ENCODE measurements at places on chromosomes 6 and 20.

- no peak for DNase-seq
These were observed 107.5 kb upstream of the PRSS16 start for GRCh38 chr6:27139756-27140579.

GRCh38 chr6:102813489-102814275, 1420.2 kb downstream of the GRIK2 start:
- no peak for DNase-seq

- DNase-seq: no peak
These were observed 1.1 kb upstream of the SRSF12 start for GRCh38 chr6:89118931-89119330.

- no peak for DNase-seq
These were observed 347.5 kb downstream of the MAFB start for GRCh38 chr20:40341561-40341960.

DNA sequence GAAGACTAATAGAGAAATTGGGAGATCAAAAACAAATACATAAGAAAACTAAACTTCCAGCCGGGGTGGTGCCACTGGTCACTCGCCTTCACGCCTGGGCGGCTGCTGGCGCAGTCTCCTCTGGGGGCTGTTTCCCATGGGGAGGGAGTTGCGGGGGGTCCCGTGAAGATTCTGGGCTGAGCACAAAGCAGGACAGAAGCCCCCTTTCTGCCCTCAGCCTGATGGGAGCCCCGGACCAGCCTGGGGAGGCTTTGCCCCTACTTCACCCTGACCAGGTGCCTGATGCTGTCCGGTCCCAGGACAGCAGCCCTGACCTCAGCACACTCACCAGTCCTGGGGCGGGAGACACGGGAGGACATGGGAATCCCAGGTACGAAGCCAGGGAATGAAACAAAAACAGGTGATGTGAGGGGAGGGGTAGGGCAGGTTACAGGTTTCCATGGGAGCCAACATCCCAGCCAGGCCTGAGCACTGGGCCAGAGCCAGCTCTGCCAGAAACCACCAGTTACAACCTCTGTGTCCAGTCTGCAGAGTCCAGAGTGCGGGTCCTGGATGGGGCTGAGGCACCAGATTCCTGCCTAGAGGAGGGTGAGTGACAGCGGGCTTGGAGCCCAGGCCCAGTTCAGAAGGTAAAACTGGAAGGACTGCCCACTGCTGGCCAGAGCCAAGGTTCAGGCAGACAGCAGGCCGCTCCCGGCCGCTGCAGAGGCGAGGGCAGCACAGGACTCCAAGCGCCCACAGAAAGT, 326.4 kb downstream of the TAF4 start:
- DNase-seq: no peak

DNA sequence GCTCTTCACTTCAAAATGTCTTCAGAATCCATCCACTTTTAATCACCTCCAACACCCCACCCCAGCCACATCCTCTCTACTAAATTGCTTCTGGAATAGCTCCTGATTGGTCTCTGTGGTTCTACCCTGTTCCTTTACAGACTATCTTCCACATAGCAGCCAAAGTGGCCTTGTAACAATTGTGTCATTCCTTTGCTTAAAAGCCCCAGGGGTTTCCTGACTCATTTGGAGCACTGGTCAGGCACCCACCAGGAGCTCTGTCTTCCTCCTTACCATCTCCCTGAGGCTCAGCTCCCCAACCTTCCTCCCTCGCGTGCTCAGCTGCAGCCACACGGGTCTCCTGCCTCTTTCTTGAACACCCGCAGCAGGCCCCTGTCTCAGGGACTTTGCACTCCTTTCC, 126.8 kb downstream of the HIVEP1 start:
- no peak for DNase-seq

DNA sequence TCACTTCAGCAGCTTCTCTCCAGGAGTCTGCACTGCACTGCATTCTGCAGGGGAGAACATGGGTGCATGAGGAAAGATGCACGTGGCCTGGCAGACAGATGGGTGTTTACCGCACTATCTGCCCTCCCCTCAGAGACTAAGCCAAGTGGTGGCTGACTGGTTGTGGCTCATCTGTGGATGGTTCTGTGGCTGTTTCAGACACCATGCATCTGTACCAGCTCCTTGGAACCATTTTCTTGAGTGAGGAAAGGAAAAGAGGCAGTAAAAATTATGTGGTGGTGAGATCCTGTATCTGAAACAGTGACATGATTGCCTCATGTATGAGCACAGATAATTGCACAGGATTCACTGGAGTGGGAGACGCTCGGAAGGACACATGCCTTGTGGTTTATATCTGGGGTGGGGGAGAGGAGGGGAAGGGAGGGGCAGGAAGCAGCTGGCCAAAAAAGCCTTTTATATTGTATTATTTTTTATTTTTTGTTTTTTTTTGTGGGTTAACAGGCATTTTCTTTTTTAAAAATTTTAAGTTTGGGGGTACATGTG, 161.7 kb downstream of the ERMARD start:
- DNase-seq: no peak

GRCh38 chr6:21348504-21349195, 244.9 kb upstream of the SOX4 start:
- peak; percentile 67 for DNase-seq

- DNase-seq: peak; percentile 41
These were observed 43.0 kb downstream of the TPD52L1 start for GRCh38 chr6:125196613-125197012.

- no peak for DNase-seq
These were observed 89.8 kb downstream of the MDN1 start for GRCh38 chr6:89729818-89730217.

DNA sequence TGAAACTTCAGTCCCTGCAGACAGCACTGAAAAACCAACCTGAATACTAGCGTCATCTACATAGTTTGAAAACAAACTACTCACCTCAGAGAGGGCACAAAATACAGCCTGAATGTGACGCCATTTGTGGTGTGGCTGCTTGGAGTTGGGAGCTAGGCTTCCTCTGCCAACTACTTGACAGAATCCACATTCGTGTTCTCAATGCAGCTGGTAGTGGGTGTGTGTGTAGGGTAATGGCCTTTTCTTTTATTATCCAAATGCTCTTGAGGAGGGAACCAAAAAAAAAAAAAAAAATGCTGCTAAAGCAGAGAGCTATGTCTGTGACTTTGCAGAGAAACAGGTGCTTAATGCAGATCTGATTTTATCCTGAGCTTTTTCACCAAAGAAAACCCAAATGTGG, 207.8 kb downstream of the OTOR start:
- DNase-seq: no peak

DNA sequence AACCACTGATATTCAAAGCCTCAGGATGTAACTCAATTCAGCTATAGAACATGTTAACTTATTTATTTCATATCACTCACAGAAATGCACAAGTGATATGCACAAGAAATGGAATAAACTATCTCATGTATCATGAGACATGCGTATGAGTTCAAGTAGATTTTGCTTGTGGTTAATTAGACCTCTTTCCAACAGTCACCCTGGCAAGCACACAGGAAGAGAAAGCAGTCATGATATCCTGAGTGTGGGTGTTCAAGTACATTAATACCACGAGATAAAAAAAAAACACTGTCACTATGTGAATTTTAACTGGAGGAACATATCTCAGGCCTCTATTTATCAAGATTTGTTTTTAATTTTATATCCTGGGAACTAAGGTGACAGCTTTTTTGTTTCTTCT, 64.2 kb downstream of the LAMP5 start:
- DNase-seq: no peak

- DNase-seq: no peak
These were observed 60.2 kb downstream of the CTCFL start for GRCh38 chr20:57464642-57465211.

- no peak for DNase-seq
These were observed 9.2 kb downstream of the DTNBP1 start for GRCh38 chr6:15653581-15653980.

DNA sequence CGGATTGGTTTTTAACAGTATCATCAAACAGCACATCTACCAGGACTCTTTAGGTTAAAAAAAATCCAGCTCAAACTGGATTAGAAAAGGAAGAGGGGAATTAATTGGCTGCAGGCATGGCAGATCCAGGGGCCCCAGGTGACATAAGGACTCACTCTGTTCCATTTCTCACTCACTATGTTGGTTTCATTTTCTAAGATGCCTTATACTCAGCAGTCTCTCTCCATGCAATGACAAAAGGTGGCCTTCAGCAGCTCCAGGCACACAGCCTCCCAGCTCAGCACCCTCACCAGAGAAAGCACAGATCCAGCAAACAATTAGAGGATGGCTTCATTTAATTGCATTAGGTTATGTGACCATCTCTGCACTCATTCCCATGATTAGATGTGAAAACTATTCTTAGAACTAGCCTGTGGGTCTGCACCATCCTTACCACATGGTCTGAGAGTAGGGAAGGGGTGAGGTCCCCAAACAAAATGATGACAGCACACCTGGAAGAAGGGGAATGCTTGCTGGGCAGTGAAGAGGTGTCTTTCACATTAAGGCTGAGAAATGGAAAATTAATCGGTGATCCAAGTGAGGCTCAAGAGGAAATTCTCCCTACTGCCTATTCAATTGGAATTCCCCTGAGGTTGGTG, 243.1 kb downstream of the CDH26 start:
- DNase-seq: no peak

- no peak for DNase-seq
These were observed 107.0 kb upstream of the FOXO3 start for GRCh38 chr6:108453601-108454185.

- DNase-seq: no peak
These were observed 22.6 kb upstream of the PREX1 start for GRCh38 chr20:48850257-48850976.

- DNase-seq: no peak
These were observed 19.9 kb upstream of the HFE start for GRCh38 chr6:26067367-26067766.

DNA sequence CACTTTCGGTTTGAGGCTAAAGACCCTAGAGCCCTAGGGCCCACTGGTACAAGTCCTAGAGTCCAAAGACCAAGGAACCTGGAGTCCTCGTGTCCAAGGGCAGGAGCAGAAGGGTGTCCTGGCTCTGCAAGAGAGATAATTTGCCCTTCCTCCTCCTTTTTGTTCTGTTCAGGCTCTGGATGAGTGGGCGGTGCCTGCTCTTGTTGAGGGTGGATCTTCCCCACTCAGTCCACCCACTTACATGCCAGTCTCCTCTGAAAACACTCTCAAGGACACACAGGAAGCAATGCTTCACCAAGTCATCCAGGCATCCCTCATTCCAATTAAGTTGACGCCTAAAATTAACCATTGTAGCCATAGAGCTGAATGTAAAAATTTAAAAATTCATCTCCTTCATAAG, 102.1 kb downstream of the UST start:
- no peak for DNase-seq

- peak; percentile 34 for DNase-seq
These were observed 934 bp upstream of the CST9 start for GRCh38 chr20:23606652-23607049.

GRCh38 chr6:85424981-85425380, 24.9 kb upstream of the NT5E start:
- no peak for DNase-seq

DNA sequence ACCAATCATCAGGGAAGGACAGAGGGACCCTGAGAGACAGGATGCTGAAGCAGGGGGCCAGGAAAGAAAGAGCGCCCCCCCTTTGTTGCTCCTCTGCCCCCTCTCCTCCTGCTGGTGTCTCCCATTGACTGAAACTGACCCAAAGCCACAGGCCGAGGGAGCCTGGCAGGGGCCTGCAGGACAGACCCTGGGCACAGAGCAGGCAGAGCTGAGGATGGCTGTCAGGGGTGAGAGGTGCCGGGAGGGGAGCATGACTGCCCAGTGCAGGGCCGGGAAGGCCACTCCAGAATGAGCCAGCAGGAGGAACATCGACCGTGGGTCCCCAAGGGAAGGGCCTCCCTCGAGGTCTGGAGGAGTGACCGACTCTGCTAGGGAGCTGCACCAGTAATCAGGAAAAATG, 427.8 kb downstream of the PREX1 start:
- no peak for DNase-seq

DNA sequence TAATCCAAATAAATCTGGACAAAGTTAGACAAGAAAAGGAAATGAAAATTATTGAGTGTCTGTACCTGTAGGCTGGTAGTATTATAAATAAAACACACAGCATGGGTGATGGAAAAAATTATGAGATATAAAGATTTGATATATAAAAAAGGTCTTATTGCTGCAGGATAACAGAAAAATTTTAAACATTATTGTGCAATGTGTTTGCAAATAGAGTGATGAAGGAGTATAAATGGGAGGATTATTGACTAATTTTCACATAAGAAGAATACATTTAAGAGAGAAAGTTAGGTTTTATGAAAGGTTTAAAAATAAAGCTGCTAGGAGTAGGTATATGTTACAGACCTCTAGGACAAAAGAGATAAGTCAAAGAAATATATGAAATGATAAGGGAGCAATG, 336.7 kb upstream of the MAN1A1 start:
- DNase-seq: no peak

GRCh38 chr6:42013134-42013516, 37.2 kb upstream of the TAF8 start:
- DNase-seq: no peak

DNA sequence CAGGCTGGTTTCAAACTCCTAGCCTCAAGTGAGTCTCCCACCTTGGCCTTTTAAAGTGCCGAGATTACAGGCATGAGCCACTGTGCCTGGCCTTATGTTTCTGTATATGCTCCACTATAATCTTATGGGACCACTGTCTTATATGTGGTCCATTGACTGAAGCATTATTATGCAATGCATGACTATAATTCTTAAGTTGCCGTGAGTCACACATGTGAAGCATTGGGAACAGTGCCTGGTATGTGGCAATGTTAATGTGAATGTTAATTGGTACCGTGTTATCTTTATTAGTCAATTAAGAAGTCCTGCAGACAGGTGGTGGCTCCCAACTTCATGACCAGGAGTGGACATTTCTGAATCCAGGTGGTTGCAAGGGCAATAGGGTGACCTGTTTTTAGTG, 14.7 kb upstream of the ASXL1 start:
- DNase-seq: no peak

DNA sequence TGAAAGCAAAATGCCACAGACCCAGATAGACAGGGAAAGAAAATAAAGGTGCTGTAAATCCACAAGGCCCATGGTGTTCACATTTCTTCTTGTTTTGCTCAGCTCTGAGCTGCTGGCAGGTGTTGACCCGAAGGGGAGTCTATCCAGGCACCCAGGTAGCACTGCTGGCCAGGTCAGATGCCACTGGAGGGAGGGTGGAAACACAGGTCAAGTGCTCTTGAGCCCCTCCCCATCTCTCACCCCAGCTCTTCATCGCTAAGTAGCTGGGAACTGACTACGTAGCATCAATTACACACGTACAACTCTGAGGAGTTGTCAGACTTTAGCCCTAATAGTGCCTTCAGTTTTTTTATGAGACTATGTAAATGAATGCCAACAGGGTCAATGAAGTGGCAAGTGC, 287.8 kb upstream of the QKI start:
- DNase-seq: no peak
